ENCODE measurements at places on chromosomes 5 and 9.

- DNase-seq, result no peak
Measured at GRCh38 chr5:92695123-92696003, 885.7 kb downstream of the NR2F1-AS1 start.

DNA sequence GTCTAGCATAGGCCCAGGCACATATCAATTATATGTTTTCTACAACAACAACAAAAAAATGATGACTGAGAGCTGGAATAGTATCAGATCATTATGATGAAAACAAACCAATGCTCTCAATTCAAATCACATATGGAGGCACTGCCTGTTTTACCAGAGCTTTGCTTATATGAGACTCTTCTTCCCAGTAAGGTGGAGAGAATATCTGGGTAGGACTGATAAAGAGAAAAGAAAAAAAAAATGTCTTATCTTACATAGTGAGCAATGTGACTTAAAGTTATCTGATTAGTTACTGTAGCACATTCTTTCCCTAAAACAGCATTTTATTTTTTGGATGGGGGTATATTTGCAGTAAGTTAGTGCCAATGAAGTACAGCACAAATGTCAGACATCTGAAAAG, 154.8 kb downstream of the RAB3C start:
- DNase-seq, result no peak

DNA sequence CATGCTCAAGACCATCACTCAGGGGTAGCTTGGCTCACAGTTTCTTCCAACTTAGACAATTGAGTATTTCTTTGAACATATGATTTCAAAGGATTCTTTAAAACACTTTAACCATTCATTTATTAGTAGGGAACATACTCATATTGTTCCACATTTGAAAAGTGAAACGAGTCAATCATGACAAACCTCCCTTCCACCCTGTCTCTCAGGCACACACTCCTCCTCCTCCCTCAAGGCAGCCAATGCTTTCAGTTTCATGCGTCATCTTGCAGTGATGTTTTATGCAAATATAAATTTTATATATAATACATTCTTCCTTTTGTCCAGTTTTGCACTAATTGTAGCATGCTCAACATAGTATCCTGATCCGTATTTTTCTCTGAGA, 126.0 kb upstream of the BOD1 start:
- DNase-seq, result no peak

DNA sequence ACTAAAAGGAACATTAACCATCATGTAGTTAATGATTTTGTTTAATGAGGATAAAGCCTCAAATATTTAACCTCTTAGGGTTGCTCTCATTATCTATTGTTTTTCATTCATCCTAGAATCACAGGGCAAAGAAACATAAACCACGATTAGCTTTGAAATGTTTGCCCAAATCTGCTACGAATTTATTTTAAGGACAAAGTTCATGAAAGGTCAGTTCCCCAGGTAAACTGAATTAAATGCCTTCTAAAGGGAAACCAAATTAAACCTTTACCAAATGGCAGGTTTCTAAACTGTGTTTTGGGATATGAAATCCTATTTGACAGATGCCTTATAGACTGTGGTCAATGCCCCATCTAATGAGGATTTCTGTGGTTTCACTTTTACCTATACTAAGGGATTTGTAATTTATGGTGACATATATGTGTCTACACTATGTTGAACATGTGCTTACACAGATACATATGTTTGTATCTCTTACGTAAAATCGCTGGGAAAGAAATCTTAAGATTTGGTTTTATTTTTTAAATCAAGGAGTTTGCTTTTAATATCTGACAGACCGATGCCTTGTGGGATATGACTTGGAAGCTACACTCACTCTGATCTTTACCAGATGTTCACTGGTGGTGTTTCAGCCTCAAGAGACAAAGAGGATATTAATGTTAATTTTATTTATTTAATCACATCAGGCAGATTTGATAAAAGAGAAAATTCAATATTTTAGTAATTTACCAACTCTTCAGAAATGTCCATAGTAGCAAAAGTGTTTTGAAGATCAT, 188.4 kb downstream of the GLIS3 start:
- no peak for DNase-seq

GRCh38 chr5:8138884-8139283, 269.9 kb downstream of the MTRR start:
- DNase-seq, result no peak

All from epithelial cell of proximal tubule (primary cell).